ENCODE measurements at places on chromosomes 4 and X.
A peak's percentile ranks its signal among the peaks of the same experiment; 100 is the strongest.

DNA sequence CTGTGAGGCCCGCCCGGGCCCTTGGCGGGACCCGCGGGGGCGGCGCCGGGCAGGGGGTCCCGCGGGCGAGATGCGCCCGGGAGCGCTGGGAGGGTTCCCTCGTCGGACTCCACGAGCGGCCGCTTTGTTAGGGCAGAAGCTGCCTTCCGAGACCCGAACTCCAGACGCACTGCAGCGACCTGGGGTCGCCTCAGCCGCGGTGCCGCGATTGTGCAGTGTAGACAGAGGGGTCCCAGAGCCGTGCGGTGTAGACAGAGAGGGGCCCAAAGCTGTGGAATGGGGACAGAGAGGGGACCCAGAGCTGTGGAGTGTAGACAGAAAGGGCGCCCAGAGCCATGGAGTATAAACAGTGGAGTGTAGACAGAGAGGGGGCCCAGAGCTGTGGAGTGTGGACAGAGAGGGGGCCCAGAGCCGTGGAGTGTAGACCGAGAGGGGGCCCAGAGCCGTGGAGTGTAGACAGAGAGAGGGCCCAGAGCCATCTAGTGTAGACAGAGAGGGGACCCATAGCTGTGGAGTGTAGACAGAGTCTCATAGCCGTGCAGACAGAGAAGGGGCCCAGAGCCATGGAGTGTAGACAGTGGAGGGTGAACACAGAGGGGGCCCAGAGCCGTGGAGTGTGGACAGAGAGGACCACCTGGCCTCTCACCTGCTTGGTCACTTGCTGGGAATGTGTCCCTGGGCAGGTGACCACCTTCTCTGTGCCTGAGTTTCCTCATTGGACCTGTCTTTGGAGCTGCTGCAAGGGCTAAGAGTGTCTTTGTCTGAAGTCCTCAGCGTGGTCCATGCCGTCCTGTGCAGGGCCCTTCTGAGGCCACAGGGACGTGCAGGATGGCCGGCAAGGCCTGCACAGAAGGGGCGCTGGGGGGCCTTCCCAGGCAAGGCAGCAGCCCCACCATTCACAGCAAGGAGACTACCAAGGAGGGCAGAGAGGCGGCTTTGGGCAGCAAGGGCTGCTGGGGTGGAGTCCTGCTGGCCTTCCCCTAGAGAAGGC lies 875 bp downstream of the RGS12 start:
- DNase-seq = no peak

GRCh38 chr4:166301266-166301665 lies 428.2 kb downstream of the TLL1 start:
- DNase-seq = no peak

- no peak for DNase-seq
Measured at GRCh38 chrX:54177306-54177705, 5.7 kb downstream of the FAM120C start.

DNA sequence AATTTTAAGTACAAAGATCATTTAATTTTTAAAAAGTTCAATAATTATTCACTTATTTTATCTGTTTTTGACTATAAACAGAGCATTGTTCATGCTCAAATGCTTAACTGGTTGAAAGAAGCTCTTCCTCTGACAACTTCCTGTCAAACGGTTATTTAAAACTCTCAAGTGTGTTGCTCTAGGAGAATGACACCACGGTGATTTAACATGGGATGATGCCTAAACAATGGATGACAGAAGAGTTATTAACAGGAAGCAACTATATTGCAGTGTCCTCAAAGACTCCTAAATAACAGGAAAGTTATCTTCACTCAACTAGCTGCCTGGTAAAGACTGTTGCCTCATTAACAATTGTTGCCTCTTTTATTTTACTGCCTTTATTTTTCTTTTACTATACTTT lies 509.6 kb downstream of the PACRGL start:
- DNase-seq = no peak

- DNase-seq = peak; percentile 1
Measured at GRCh38 chr4:72319601-72320021, 249.4 kb downstream of the ADAMTS3 start.

GRCh38 chrX:26442340-26442739 lies 226.4 kb downstream of the MAGEB5 start:
- peak; percentile 3 for DNase-seq

GRCh38 chr4:15738877-15739276 lies 36.0 kb downstream of the BST1 start:
- DNase-seq = no peak

DNA sequence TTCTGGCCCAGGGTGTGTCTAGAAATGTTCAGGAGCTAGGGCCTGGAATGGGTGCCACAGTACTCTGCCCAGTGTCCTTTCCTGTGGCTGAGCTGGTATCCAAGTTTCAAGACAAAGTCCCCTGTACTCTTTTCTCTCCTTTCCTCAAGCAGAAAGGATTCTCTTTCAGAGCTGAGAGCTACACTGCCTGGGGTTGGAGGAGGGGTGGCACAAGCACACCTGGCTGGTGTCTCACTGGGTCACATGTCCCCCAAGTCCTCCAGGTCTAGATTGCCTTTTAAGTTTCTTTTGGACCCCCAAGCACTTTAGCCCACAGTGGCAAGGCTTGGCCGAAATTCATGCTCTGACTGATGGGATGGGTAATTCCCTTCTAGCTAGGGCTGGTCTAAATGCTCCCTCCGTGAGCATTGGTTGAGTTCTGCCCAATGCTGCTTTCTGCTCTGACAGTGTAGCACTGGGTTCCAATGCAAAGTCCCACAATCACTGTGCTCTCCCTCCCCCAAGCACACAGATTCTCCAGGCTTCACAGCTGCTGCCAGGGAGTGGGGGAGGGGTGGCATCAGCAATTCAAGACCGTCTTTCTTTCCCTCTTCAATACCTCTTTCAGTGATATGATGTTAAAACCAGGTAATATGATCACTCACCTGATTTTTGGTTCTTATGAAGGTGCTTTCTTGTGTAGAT lies 47.8 kb downstream of the BEX3 start:
- no peak for DNase-seq

GRCh38 chr4:153547520-153547919 lies 81.4 kb downstream of the TMEM131L start:
- DNase-seq = no peak

DNA sequence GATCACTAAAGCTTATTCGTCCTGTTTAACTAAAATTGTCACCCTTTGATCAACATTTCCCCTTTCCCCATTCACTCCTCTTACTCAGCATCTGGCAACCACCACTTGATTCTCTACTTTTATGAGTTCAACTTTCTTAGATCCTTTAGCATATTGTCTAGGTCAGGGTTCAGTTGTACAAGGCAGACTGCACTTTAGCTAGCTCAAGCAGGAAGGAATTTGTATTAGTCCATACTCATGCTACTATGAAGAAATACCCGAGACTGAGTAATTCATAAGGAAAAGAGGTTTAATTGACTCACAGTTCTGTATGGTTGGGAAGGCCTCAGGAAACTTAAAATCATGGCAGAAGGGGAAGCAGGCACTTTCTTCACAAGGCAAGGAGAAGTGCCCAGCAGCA lies 44.3 kb downstream of the TASL start:
- no peak for DNase-seq

DNA sequence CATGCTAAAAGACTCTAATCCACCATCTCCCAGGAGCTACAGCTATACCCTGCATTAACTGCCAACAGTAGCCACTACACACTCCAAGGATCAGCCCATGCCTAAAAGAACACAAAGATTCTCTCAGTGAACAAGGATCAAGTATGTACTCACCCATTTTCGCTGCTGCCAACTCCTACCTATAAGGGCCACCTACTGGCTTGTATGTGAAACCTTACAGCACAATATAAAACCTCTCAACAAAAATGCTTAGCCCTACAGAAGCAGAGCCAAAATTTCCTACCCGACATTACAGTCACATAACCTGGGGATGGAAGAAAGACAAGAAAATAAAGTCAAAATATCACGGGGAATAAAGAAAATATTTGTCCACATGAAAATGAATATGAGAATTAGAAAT lies 562.8 kb upstream of the POU3F4 start:
- DNase-seq = no peak

- DNase-seq = no peak
Measured at GRCh38 chr4:36235306-36235705, 9.0 kb downstream of the ARAP2 start.

DNA sequence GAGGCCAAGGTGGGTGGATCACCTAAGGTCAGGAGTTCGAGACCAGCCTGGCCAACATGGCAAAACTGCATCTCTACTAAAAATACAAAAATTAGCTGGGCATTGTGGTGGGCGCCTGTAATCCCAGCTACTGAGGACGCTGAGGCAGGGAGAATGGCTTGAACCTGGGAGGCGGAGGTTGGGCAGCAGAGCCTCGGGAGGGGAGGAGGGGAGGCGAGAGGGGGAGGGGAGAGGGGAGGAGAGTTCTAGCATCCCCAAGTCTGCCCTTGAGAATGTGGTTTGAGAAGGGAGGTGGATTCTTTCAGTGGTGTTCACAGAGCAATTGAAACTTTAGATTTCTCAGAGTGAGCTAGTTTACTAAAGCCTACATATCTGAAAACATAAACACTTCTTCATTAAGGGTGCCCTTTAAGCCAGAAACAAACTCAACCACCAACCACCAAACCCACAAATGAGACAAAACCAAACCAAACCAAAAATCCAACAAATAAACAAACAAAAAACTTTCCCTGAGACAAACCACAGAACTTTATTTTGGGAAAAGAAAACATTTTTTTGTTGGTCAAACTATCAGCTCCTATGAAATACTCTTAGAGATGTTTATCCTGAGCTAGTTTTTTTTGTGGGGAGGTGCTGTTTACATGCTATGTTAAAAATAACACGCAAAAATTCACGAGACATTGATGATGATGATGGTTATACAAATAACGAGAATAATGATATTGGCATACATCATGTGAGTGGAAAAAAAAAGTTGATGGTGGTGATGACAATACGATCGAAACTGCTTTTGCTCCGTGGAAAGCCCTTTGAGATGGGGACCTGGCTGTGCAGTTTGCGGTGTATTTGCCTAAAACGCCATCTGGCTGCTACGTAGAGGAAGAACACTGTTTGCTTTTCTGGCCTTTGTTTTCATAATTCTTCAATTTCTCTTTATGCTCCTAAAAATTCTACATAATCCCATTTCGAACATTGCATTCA lies 98.2 kb upstream of the PRKX start:
- DNase-seq = peak; percentile 73

GRCh38 chrX:131763674-131764073 lies 219.8 kb downstream of the OR13H1 start:
- peak; percentile 88 for DNase-seq

GRCh38 chrX:37796805-37797204 lies 16.9 kb downstream of the CYBB start:
- DNase-seq = no peak

DNA sequence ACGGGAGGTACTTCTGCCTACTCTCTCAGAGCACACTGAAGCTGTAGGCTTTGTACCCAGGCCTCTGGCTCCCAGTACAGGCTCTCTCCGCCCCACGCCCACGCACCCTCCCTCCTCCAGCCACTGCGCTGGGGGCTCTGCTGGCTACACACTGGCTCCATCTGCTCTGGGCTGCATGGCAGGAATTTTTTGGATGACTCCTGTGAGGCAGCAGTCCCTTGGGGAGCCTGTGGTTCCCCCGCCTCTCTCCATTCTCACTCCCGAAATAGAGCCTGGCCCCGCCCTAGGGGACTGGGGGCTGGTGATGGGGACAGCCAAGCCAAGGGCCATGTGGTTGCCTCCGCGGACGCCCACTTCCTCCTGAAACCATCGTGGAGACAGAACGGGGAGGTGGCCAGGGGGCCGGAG lies 58.1 kb upstream of the ADRA2C start:
- no peak for DNase-seq

GRCh38 chr4:172188248-172188988 lies 375.2 kb downstream of the GALNTL6 start:
- DNase-seq = no peak

DNA sequence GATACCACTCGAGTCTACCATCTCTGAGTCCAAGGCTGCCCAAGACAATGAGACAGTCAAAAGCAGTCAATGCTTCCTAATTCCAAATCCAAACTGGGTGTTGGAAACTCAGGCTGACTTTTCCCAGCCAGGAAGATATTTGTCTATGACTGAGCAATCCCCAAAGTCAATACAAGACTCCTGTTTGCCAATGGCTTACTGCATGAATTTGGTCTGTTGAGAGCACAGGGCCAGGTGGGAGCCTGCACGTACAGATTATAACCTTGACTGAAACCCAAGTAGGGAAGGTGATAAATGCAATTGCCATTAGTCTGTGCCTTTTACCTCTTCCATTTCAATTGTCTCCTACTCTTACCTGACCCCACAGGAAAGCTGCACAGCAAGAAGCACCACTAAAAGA lies 72.6 kb upstream of the PPARGC1A start:
- no peak for DNase-seq

- no peak for DNase-seq
Measured at GRCh38 chr4:173801876-173802661, 272.0 kb upstream of the HAND2 start.

GRCh38 chrX:53422861-53423306 lies at the start of gene RIBC1:
Gene RIBC1, plus strand, starts transcription at chrX:53422873. Its CDS starts 3,404 bp downstream, at chrX:53426277.
- DNase-seq = no peak

GRCh38 chr4:16415751-16416150 lies 189.5 kb upstream of the TAPT1 start:
- DNase-seq = no peak

DNA sequence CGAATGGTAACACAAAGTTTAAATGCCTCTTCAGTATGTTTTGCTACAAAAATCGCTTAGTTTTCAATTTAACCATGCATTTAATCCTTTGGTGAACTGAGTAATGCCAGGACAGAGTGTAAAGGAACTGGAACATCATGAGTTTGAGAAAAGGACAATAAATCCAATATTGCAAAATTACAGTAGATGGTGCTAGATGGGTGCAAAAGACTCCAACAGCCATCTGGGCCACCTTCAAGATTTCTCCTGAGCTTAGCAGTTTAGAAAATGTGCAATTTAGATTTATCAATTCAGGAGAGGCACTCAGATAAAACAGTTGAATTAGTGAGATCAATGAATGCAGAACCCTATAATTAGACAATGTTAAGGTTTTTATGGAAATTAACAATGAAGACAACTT lies 33.2 kb upstream of the MID1IP1 start:
- peak; percentile 14 for DNase-seq

DNA sequence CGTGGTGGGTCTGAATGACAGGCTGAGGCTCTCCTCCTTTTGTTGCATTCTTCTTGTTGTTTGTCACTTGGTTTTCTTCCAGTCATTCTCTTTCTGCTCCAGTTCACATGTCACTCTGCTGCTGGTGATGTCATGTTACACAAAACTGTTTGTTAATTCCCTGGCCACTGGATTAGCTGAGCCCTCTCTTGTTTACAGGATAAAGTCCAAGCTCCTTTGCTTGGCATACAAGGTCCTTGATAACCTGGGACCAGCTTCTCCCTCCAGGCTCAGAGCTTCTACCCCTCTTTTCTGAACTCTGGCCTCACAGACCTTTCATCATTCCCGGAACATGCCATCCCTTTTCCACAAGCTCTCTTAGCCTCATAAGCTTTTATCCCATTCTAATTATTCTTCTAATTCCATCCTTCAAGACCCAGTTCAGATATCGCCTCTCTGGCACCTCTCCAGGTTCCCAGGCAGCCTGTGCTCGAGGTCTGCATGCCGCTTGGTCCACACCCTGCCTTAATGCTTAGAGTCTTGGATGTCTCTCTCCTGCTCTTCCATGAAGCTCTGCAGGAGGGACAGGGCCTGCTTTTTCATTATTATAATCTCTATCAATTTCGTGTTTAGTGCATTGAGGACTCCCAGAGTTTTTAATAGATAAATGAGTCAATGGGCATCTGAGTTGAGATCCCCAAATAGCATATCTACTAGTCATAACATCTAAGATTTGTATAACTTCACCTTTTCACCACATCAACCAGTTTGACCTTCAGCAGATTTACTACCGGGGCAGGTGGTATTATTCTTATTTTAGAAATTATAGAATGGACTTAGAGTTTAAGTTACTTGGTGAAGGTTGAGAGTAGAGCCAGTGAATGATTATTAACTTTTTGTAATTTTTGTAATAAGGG lies 98.7 kb downstream of the TMEM131L start:
- DNase-seq = no peak
